ENCODE measurements at places on chromosomes 1 and 21.

DNA sequence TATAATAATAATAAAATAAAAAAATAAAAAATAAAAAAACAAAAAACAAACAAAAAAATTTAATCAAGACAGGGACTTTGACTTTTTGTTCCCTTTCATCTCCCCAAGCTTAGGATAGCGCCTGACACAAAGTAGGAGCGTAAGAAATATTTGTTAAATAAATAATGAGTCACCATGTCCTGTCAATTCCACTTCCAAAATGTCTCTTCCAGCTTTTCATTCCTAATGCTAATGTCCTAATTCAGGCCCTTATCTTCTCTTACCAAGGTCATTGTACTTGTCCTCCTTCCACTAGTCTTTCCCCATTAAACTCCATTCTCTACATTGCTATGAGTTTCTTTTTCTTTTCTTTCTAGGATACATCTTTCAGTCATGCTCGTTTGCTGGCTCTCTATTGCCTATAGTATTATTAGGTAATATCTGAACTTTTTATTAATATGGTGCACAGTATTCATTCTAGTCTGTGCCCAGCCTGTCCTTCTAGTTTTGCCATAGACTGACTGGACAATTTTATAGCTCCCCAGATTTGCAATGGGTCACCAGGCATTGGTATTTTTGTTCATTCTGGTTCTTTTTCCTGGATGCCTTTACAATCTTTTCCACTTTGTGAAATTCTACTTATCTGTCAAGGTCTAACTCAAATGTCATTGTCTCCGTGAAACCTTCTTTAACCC is 11.4 kb downstream of the NEXN start:
- no peak for DNase-seq

DNA sequence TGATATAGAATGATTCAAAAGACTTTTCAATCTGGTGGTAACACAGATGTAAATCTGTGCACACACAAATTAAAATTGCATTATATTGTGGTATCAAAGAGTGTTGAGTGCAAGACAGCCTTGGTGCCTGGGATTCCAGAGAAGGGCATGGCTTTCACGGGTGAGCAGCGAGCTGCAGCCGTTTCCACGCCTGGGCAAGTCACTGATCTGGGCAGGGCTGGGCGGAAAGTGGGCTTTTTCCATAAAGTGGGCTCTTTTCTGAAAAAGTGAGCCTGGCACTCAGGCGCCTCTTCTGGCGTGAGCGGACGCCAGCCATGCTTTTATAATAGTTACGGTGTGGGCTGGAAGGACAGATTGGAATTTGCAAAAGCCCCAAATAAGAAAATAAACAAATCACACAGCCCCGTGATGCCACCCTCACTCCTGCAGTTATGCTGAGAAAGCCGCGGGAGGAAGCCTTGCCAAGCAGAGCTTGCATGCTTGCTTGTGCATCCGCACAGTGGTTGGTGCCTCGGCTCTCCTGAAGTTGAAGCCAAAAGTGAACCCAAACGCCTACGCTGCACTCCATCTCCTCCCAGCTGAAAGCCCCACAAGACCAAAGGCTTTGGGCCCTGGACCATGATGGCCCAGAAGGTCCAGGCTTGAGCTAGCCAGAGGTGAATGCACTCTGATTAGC is 7.1 kb upstream of the C1orf115 start:
- no peak for DNase-seq

DNA sequence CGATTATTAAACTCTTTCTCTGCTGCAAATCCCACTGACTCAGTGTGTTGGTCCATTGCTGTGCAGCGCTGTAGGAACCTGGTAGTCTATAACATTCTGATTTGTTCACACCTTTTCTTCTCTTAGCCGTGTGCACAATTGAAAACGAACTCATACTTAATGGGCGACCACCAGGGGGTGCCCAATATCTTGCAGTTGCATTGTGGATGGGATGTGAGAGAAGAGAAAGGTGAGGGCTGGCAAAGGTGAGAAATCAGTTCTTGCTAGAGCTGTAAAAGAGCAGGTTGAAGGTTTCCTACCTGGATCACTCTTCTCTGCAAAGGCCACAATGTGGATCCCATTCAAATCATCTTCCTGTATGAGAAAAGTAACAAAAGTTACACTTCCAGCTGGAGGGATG is 51.0 kb downstream of the CASQ2 start:
- no peak for DNase-seq

- no peak for DNase-seq
Measured at GRCh38 chr1:228039986-228040385, 33.2 kb downstream of the WNT3A start.

DNA sequence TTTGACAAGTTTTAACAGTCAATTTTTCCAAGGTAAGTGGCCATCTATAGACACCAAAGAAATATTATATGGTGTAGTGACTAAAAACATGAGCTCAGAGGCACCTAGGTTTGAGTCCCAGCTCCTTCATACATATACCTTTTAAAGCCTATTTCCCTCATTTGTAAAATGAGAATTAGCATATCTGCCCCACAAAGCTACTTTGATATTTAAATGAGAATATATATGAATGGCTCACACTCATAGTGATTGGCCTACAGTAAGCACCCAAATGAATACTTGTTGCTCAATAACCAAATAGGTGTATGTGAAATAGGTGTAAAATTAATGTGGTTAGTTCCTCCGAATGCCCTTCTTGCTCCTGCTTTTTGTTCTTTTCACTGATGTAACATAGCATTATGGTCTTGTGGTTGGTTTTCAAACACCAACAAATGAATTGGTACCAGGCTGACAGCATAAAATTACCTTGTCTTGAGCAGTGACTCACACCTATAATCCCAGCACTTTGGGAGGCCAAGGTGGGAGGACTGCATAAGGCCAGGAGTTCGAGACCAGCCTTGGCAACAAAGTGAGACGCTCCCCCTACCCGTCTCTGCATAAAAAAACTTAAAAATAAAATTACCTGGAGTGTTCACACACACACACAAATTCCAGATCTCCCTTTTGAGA is 25.3 kb downstream of the CNIH4 start:
- DNase-seq: no peak

Measured in NCI-H187 (cell line).